Fibroblast of skin of left biceps (primary cell): ENCODE measurements at places on chromosomes 1 and 21.

- DNase-seq, result peak; percentile 20
Measured at GRCh38 chr1:54499360-54500106, 48.5 kb upstream of the ACOT11 start.

- DNase-seq, result no peak
Measured at GRCh38 chr1:89286549-89287180, 14.0 kb upstream of the GBP5 start.

DNA sequence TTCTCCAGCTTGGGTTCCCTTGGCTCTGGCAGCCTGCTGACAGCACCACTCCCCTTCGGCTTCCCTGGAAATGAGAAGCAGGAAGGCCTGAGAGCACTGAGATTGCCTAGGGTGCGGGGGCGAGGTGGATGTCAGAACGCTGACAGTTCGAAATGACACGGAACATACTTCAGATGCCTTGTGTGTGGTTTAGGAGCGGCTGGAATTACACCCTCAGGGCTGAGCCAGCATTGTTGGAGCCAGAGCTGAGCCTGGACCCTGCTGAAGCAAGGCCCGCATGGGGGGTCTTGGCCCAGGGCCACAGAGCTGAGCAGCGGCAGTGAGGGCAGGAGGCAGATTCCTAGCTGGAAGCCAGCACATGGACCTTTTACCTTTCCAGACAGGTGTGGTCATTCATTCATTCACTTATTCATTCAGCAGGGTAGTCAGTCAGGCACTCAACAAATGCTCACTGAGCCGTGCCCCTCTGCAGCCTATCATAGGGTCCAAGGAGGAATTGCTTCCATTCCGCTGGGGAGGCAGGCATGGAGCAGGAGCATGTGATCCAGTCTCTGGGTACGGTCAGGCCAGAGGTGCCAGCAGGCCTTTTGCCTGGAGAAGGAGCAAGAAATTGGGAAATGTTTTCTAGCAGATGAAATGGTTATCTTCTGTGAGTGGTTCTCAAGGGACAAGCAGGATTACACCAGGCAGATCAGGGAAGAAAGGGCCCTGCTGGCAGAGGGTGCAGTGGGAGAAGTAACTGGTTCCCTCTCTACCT, 6.6 kb upstream of the FOXE3 start:
- peak; percentile 58 for DNase-seq

DNA sequence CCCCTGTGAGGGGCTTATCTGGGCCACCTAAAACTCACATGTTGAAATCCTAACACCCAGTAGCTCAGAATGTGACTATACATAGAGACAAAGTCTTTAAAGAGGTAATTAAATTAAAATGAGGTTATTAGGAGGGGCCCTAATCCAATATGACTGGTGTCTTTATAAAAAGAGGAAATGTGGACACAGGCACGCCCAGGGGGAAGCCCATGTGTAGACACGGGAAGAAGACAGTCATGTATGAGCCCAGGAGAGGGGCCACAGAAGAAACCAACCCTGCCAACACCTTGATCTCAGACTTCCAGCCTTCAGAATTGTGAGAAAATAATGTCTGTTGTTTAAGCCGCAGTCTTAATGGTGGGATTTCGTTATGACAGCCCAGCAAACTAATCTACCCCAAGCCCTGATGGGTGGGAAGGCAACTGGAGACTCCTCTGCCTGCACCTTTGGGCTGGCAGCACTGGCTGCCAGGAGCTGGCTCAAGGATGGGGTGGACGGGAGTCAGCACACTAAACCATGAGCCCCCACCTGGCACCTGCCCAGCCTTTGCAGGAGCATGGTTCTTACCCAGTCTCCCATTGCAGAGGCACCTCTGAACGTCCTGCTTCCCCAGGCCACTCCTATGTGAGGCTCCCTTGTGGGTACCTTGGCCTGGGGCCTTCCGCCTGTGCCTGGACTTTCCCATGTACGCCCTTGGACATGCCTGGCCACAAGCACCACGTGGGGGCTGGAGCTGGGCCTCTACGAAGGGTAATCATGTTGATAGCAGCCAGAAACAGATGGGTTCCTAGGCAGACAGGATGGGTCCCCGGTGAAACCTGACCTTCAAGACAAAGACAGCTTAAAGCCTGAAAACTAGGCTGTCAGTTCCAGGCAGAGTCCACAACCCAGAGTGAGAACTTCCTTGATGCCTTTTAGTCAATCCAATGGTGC, 57.1 kb upstream of the DMRTB1 start:
- no peak for DNase-seq

DNA sequence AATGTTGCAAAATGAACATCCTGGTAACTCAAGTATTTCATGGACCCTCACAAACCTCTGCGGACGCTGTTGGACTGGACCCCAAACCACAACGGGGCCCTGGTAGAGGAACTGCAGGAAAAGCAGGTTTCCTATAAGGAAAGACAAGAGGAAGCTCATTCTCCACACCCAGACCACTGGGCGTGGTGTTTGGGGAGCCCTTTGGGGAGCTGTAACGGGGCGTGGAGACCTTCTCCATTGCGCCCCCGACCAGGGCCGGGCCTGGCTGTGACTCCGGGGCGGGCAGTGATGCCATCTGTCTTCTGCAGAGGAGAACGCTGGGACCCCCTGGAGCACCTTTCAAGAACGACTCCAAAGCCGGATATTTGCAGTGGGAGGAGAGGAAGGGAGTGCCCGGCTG, 30.0 kb upstream of the AGPAT3 start:
- DNase-seq, result no peak

DNA sequence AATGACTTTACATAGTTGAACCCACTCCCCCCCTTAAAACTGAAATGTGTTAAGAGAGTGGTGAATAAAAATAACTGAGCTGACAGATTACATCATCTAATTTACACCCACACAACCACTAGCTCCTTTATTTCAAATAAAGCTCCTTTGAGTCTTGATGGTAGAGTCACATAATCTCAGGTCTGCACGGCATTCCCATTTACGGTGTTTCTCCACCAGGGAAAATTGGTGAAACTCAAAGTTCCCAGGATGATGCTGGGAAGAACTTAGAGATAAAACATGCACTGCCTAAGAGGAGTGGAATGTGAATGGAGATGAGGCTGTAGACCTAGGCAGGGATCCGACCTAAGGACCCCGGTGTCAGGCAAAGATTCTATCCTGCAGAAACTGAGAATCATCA, 727.8 kb upstream of the ADAMTS5 start:
- no peak for DNase-seq

DNA sequence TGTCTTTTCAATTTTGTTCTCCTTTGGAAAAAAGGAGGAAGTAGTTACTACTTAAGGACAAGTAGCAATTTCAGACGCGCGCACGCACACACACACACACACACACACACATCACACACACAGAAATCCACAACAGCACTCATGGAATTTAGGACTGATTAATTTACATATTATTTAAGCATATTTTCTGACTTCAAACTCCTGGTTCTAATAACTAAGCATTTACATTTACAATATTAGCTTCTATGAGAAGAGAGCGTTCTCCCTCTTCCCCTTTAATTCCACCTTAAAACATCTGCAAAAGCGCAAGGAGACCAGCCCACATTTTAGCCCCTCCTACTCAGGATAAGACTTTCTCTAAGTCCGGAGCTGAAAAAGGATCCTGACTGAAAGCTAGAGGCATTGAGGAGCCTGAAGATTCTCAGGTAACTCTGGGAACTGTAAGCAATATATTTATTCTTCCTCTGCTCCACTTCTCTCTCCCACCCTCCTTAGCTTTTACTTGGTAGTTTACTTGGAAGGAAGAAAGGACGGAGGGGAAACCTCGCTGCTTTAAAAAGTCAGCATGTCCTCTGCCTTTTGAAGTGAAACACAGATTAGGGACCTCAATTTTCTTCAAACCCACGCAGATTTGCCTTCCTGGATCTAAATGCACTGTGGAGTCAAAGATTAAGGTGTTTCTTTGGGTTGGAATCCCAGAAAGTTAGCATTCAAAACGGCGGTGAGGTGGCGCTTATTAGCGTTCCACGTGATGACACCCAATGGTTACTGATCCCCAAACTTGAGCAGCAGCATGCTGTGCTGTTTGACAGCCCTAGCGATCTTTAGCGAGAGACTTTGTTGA, at the start of gene PLA2G4A:
PLA2G4A (plus strand) TSS at position 339 of the 844 bp plus-strand sequence. CDS start 25,406 bp downstream, outside the sequence.
- DNase-seq, result no peak
